ENCODE measurements at places on chromosomes 7 and 10.

DNA sequence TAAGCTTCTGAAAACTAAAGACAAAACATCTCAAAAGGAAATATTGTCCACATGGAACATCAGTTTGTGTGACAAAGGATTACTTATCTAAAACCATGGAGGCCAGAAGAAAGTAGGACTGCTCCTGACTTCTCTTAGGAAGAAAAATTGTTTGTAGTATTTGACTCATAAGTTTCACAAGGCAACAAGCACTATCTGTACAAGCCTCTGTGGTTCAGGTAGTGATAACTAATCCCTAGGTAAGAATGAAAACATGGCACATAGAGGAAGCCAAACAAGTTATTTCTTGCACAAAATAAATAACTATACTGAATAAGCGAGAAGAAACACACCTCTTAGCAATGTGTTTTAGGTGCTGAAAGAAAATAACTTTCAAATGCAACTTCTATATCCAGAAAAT lies 30.3 kb downstream of the TFPI2 start:
- no peak for DNase-seq

DNA sequence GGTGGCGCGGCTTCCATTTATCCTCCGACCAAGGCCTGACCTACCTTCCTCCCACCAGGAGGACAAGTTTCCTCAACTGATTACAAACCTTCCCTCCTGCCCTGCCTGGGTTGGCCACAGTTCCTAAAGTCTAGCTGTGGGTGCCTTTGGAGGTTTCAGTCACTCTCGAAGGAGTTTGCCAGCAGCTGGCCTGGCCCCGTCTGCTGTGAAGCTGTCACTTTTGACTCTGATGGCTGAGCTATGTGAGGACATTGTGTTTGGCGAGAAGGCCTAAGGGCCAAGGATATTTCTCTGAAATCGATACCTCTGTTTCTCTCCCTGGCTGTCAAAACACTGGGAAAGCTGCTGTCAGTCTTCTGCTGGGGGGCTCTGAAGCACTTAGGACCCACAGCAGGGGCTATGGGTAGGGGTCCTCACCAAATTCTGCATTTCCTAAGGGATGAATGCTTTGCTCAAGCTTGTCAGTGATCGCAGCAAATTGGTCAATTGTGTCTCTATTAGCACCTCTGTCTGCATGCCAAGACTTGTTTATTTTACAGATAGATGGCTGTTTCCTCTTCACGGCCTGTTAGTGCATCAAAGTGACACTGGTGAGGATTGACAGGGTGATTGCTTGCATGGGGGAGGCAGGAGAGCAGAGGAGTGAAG lies 31.9 kb upstream of the SAMD8 start:
- DNase-seq, result no peak

- peak; percentile 59 for DNase-seq
Measured at GRCh38 chr7:6446838-6447580, 745 bp downstream of the DAGLB start.

DNA sequence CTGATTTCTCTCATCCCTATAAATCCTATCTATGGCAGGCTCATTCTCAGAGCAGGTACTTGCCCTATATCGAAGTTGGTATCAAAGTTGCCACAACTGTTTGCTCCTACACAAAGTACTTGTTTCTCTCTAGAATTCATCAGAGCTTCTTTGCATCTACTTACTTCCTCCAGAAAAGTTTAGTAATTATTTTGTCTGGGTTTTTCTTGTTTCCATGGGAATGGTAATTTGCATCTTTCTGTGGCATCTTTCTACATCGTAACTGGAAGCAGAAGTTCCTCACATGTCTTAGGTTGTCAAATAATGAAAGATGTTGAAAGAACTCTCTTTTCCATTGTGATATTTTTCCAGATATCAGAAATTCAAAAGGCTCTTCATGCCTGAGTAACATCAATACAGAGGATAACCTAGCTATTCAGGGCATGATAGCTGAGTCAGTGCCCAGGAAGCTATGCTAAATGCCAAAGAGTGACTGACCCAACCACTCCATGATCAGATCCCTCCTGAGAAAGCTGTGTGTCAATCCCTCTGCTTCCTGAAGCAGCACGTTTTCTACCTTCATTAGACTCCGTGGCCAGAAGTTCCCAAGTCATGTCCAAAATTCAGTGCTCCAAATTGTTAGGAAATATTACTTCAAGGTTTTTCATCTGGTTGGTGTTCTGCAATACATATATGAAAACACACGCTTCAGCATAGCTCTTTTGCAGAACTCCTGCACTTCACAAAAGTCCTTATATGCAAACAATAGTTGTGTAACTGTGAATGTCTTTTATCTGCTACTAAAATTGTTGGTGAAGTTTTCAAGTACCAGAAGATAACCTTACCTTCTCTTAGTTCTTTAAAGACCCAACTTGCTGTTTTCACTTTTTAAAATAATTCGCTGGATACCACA lies 216.5 kb downstream of the VTI1A start:
- DNase-seq, result no peak

DNA sequence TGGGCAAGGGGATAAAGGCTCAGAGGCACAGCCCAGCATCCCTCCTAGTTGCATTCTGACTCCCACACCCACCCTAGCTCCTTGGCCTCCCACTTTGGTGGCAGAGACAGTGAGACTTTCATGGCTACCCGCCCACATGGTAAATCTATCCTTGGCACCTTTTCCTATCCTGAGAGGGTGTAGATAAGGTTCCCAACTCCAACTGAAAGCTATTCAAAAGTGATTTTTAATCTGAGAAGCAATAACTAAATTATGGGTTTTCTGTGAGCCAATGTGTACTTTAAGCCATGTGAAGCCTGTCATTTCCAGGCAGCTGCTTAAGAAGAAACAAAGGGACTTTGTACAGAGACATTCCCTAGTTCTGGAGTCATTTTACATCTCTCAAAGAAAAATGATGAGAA lies 9.1 kb downstream of the LAMB1 start:
- no peak for DNase-seq

GRCh38 chr7:36904802-36905201 lies 180.5 kb upstream of the AOAH start:
- no peak for DNase-seq

All from liver (tissue), 10 donors.